Effector memory CD8-positive, alpha-beta T cell (primary cell): ENCODE measurements at places on chromosomes 12 and 14.

GRCh38 chr12:91883811-91884210 lies 261.8 kb downstream of the BTG1 start:
- no peak for DNase-seq

- no peak for DNase-seq
Measured at GRCh38 chr12:88756153-88756552, 175.9 kb upstream of the KITLG start.

- no peak for DNase-seq
Measured at GRCh38 chr12:91367234-91367849, 184.7 kb upstream of the DCN start.

- no peak for DNase-seq
Measured at GRCh38 chr12:12331896-12332295, 18.1 kb downstream of the MANSC1 start.

DNA sequence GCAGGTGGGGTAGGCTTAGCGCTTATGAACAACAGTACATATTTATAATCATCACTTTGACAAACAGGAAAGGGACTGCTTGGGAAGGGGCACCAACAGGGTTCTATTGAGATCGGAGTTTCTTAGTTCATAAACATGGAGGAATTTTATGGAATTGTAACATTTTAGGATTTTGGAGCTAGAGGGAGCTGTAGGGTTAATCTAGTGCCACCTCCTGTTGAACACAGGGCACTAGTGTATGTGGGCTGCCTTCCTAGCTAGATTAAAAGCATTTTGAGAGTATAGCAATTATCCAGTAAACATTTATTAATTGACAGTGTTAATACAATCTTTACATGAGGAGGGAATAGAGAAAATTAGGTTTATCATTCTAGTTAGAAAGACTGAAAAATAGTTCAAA lies 23.1 kb upstream of the TBC1D30 start:
- DNase-seq, result no peak

DNA sequence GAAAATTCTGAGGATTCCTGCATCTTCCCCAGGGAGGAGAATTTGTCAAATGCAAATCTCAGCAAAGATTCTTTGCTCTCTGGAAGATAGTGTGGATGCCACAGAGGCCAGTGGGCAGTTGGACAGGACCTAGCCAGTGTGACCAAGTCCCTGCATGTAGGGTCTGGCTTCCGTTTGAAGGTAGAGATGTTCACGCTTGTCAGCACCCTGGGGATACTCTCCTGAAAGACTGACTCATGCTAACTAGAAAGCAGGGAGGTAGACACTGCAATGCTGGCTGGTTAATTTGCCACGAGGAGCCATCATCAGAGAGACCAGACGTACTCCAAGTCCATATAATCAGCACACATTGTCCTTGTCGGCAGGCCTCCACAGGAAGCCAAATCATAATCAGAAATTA lies 130.1 kb downstream of the SAMD4A start:
- no peak for DNase-seq

GRCh38 chr14:21965042-21965441 lies 291.4 kb upstream of the OR4E1 start:
- no peak for DNase-seq

GRCh38 chr14:39452680-39453079 lies 20.4 kb upstream of the FBXO33 start:
- DNase-seq, result no peak

DNA sequence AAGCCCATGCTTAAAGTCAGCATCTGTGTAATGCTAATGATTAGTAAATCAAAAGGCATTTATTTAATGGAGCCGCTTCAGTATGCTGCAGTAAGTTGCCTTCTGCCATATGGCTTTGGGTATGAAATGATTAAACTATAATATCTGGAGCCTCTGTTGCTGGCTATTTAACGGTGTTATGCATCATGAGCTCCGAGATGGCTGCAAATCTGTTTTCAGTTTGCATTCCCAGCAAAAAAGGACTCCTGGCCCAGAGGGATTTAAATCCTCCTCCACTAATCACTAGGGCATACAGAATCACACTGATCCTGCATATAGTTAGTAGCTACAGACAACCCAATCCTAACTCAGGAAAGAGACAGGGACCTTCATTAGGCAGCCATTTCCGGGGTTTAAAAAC lies 171.5 kb upstream of the EEA1 start:
- DNase-seq, result no peak

DNA sequence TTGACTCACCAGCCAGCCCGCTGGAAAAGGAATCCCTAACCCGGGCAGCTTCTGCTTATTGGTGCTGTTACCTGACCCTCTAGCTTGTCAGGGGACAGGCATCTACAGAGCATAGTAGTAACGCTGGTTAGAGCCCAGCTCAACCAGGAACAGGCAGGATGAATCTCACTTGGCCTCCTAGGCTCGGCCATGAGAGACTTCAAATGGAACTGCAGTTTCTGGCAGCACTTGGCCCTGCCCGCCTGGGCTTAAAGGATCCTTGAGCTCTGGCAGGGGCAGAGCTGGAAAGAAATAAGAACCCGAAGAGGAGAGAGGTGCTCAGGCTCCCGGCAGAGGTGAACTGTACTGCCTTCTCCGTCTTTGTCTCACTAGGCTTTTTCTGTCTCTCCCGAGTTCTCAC lies 2.3 kb upstream of the LHX5 start:
- DNase-seq, result no peak

GRCh38 chr12:12157424-12157823 lies 86.7 kb downstream of the BCL2L14 start:
- DNase-seq, result no peak

GRCh38 chr12:74424778-74425177 lies 112.9 kb upstream of the ATXN7L3B start:
- DNase-seq, result no peak

- no peak for DNase-seq
Measured at GRCh38 chr12:77696183-77696582, 134.5 kb upstream of the NAV3 start.

DNA sequence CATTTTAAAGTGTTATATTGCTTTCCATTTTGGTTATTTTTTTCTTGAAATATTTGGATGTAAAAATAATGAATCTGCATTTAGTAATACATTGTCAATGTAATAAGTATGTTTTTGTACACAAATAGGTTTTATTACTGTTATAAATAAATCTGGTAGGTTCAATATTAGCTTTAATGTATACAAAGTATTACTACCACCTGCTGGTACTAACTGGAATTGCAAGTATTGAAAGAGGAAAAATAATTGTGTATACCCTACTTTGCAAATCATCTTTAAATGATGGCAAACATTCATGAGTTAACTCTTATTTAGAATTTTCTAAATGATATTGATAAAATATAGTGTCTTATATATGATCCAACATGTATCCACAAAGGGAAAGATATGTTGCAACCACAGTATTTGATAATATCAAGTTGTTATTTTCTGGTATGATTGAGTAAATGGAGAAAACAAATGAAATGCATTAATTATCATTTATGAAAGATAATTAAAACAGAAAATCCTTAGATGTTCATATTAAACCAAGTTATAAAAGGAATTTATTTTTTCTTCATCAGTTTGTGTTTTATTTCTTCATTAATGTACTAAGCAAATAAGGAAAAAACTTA lies 3.2 kb downstream of the OR4K2 start:
- DNase-seq, result no peak

GRCh38 chr12:25767606-25768005 lies 190.9 kb upstream of the RASSF8 start:
- no peak for DNase-seq

- DNase-seq, result no peak
Measured at GRCh38 chr14:82661258-82661657, 1127.6 kb upstream of the SEL1L start.

- DNase-seq, result no peak
Measured at GRCh38 chr12:104357421-104357952, 53.9 kb downstream of the EID3 start.

DNA sequence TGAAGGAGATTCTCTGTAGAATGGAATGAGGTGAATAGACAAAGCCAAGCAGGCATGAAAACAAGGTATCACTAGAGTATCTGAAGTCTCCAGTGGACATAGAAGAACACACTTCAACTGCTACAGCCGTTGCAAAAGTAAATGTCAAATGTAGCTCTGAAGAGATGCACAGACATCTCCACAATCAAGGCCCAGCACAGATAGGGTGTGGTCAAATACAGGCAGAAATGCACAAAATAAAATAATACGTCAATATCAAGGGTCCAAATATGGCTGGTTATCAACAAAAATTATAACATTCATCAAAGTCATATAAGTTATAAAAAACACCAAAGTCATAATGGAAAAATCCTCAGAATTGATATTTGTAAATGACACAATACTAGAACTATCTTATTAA lies 1107.3 kb downstream of the TMEM121 start:
- DNase-seq, result no peak

DNA sequence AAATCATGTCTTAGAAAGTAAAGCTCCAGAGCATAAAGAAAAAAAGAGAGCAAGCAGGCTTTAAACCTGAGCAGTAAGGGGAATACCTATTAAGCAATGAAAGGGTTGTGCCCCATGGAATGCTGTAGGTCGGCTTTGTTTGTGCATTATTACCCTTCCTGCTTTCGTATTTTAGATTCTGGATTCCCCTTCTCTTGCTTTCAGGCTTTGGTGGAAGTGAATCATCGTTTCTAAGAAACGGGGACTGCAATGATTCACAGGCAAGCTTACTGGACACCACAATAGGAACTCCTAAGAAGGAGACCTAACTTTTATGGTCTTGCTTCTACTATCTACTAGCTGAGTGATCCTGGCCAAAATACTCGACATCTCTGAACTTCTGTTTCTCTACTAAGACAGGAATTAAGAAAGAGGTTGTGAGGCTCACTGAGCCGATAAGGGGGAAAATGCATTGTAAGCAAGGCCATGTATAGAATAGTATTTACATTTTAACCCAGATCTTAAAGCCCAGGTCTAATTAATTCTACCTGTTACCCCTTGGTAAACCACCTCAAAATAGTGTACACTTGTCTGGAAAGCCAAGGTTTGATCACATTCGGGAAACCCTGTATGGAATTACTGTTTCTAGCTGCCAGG lies 1.2 kb upstream of the BMAL2 start:
- DNase-seq, result no peak

GRCh38 chr14:33347796-33348195 lies 409.1 kb downstream of the NPAS3 start:
- no peak for DNase-seq

GRCh38 chr12:78316136-78316535 lies 485.4 kb downstream of the NAV3 start:
- no peak for DNase-seq

GRCh38 chr12:78799649-78800048 lies 64.9 kb upstream of the SYT1 start:
- DNase-seq, result no peak

DNA sequence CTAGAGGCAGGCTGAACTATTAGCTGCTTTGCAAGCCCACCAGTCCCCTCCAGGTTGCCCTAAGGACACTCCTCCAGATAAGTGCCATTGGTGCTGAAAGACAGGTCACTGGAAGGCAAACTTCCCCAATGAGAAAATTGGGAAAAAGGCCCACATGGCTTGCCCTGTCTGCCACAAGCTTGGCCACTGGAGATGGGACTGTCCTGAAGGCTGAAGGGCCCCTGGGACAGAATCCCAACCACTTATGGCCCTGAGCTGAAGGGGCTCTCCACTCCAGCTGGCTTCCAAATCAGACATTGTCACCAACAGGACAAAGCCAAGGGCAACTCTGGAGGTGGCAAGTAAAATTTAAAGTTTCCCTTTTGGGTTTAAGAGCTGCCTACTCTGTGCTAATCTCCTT lies 12.2 kb upstream of the DHRS2 start:
- no peak for DNase-seq

GRCh38 chr12:27539191-27539631 lies 15.2 kb downstream of the PPFIBP1 start:
- DNase-seq, result no peak

DNA sequence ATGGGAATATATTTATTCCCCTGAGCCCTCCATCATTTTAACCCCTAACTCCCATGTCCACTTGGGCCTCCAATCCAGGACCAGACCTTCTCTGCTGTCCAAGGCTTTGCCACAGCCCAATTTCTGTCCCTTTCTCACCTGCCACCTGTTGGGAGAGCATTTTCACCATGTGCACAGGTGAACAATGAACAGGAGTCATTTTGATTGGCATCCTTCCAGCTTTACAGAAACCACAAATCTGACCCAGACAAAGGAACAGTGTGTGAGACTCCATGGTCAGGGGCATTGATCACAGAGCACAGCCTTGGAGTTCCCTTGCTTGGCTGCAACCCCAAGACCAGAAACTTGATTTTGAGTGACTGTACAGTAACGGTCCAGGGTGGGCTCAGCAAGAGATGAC lies 91.9 kb downstream of the CRACR2A start:
- DNase-seq, result no peak
